ENCODE measurements at places on chromosomes 5 and 9.

DNA sequence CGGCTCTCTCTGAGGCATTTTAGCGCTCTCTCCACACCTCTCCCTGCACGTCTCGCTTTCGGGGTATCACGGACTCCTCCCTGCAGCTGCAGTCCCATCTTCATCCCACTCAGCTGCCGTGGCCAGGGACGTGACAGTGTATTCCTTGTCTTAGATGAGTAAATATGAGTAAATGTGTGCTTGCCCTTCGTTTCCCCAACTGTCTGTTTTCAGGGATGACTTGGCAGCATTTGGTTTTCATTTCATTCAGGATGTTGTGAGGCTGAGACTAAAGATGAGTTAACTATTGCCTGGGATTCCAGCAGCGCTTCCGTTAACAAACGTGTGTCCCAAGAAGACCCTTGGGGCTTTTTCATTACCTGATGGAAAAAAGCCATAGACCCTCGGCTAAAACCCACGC, 29.5 kb downstream of the GDNF start:
- DNase-seq = no peak

- no peak for DNase-seq
Observed at GRCh38 chr5:55377810-55378209, 70.0 kb downstream of the MTREX start.

GRCh38 chr5:7869474-7870136, 657 bp downstream of the MTRR start:
- no peak for DNase-seq

DNA sequence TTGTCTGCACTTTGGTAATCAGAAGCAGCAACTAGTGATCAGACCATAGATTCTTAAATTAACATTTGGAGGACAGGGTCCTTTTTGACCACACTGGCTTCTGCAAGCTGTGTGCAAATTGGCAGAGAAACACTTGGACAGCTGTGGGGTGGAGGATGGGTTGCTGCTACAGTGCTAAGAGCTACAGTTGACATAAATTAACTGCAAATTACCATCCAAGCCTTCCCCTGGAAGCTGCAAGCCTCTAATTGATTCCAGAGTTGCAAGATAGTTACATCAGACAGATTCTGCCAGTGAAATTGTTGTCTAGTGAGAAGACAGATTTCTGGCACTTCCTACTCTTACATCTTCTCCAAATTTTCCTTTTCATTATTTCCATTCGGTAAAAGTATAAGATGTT, 517.7 kb downstream of the DIRAS2 start:
- no peak for DNase-seq

GRCh38 chr5:168422431-168422830, 63.8 kb upstream of the RARS1 start:
- DNase-seq = no peak

- no peak for DNase-seq
Observed at GRCh38 chr9:27487927-27488326, 36.2 kb upstream of the IFNK start.

- no peak for DNase-seq
Observed at GRCh38 chr9:109639674-109640579, 140.1 kb upstream of the PALM2AKAP2 start.

DNA sequence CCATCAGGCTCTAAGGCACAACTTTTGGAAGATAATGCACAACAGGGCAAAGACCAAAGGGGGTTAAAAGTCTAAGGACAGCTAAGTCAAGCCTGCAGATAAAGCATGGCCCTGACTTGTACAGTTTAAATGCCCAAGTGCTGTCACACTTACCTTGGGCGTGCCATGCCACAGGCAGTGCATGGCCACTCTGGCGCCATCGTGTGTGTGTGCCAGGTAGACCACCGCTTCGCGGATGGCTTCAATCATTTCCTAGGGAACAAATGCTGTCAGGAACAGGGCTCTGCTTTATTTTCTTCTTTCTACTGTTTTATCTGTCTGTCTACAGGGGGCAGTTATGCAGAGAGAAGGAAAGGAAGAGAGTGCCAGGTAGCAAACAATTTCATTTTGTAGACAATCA, 19.3 kb downstream of the PUM3 start:
- no peak for DNase-seq

DNA sequence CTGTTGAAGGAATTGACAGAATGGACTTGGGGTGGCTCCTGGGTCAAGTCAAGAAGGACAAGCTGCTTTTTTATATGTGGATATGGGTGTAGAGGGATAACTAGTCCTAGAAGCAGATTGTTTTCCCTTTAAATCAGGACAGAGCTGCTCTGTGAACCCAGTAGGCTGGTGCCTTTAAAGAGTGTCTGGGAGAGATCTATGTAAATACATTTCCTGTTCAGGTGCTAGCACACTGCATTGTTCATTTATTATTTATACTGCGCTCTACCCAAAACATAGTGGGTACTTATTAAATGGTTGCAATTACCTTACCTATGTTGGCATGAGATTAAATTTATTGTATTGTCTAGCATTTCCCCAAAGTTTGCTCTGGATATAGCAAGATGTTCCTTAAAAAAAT, 86.6 kb upstream of the EQTN start:
- DNase-seq = no peak

GRCh38 chr5:7762267-7762666, 88.7 kb downstream of the CFAP90 start:
- no peak for DNase-seq

DNA sequence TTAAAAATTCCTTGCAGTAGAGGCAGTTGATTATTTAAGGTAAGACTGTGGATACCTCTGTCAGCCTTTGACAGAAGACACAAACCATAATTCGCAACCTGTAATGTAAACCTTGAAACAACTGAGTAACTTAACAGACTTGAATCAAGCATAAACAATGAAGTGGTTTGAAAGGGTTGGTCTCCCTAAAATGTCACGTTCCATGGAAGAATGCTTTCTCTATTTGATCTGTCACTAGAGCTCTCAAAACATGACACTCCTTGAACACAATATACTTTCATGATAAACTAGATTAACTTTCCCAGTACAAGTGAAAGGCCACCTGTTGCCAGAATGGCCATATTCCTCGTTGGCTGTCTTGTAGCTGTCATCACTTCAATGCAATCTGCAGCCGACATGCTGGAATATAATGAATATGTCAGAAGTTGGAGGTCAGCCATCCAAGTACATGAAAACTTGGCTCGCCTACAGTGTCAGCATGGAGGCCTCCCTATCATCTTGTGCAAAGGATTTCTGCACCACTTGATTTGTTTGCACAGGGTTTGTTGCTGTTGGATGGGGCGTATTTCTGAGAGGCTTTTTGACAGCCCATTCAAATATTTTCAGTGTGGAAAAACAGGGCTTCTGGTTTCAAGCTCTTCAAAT, 228.0 kb downstream of the TLE4 start:
- no peak for DNase-seq

GRCh38 chr5:43638546-43638945, 35.6 kb downstream of the NNT start:
- no peak for DNase-seq

DNA sequence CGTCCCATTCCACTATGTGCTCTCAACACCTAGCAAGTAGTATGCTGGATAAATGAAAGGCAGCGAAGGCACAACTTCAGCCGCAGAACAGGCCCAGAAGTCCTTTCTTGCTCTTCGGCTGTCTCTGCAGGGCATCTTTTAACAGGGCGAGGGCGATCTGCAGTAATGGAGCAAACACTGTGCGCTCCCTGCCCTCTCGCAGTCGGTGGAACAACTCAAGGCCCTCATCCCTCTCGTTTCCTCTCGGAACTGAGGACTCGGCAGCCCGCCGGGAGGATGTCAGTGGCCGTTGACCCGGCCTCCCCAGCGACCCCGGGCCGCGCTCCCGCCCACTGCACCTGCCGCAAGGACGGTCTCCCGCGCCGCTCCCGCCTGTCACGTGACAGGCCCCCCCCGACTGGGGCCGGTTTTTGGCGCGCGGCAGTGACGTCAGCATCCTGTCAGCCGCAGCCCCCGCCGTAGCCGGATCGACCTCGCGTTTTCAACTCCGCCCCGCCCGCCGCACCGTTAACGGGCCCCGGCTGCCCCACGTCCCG, 1.1 kb downstream of the ZNF367 start:
- DNase-seq = peak; percentile 59

DNA sequence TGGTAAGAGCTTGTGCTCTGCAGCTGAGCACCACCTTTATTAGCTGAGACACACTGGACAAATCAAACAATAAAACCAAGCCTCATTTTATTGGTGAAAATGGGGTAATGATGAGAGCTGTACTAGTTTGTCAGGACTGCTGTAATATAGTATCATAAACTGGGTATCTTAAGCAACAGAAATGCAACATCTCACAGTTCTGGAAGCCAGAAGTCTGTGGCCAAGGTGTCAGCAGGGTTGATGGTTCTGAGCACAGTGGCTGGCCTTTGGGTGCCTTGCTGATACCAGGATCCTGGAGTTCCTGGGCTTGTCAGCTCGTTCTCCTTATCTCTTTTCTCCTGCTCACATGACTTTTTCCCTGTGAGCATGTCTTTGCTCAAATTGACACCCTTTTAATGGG, 513.1 kb downstream of the IRX1 start:
- no peak for DNase-seq

GRCh38 chr5:14744296-14745187, 80.0 kb downstream of the OTULIN start:
- DNase-seq = no peak

DNA sequence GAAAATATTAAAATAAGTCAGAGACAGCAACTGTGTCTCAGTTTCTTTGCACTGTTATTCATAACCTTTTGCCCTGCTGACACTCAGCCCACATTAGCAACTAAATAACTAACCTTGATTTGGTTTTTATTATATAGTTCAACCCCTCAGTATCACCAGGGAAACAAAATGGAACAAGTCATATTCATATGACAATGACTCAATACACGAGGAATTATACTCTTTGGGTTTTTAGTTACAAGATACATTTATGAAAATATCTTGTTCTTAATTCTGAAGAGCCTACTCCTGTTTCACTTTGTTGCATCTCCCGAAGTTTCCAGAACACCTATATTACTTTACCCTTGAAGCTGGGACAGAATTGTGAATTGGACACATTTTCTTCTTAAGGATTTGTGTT, 845.4 kb downstream of the EFNA5 start:
- DNase-seq = no peak

DNA sequence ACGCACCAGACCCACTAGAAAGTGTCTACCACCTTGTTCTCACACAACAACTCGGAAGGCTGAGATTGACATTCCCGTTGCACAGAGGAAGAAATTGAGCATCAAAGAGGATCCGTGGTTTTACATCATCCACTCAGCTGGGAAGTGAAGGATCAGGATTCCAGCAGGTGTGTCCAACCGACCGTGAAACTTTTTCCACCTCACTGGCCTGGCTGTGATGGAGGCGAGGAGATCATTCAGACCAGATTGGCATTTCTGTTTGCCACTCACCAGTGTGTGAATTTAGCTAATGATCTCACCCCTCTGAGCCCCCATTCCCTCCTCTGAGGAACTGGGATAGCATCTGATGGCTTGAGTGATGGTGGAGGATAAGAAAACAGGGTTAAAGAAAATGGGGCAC, 46.7 kb upstream of the CPLX2 start:
- DNase-seq = no peak

DNA sequence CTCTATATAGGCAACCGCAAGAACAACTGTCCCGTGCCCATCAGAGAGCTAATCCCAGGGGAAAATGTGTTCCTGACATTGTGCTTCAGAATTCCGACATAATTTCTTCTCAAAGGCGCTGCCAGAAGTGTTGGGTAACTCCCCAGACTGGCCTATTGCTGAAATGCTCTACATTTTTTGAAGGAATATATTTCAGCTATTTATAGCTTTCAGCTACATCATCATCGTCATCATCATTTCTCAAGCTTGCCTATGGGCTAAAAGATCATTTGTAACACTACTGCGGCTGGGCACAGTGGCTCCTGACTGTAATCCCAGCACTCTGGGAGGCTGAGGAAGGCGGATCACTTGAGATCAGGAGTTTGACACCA, 49.7 kb downstream of the MYO10 start:
- no peak for DNase-seq

DNA sequence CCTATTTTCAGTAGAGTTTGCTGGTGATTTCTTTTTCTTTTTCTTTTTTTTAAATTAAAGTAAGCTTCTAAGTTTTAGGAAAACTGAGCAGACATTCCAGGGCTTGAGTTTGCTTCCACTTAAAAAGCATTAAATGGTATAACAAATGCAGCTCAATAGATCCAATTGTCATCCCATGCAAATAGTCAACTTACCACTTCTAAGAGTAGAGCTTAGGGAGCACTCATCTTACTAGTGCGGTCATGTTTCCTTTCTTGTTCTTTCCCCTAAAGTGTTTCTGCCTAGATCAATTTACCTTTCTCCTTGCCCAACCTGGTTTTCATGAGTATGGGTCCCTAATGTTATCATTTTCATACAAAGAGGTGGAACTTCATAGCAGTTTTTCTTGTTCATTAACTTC, 13.0 kb upstream of the CEP120 start:
- DNase-seq = no peak

- DNase-seq = no peak
Observed at GRCh38 chr5:78758169-78758839, 109.7 kb upstream of the LHFPL2 start.

- DNase-seq = peak; percentile 78
Observed at GRCh38 chr9:120936011-120936763, 9.6 kb upstream of the TRAF1 start.

GRCh38 chr9:134663753-134664415, 22.3 kb downstream of the COL5A1 start:
- no peak for DNase-seq

GRCh38 chr5:6840136-6840793, 127.0 kb downstream of the TENT4A start:
- DNase-seq = no peak

DNA sequence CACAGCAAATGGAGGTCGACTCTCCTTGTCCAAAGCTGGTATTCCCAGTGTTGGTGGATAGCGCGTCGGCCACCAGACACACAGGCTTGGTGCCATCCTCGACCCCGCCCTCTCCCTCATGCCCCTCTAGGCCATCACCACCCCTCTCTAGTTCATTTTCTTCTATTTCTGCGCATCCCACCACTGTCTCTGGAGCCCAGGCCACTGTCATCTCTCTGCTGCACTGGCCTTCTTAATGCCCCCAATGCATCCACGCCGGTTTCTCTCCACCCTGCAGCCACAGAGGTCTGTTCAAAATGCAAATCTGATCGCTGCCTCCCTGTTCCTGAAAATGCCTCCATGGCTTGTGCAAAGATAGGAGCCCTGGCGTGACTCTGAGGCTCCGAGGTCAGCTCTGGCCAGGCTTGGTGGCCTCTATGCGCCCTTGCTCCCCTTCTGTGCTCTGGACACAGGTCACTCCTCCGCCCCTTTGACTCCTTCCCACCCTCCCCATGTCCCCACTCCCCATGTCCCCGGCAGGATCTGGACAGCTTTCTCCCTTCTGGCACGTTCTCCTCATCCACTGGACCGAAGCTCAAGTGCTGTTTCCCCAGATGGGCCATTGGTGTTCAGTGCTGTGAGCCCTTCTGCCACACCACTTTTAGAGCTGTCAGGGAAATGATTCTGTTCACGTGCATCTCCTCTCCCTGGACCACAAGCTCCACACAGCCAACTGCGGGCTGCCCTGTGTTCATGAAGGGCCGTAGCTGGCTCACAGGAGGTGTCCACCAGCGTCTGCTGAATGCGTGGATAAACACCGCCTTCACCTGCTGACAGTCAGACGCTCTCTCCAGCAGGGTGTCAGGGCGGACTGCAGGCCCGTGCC, 59.5 kb upstream of the RNF130 start:
- DNase-seq = no peak
